ENCODE measurements at places on chromosomes 12 and 14. TPM values are rescaled to one million over a fixed set of nuclear protein-coding genes. Genes with fewer than 3 reads are reported as not detected.

DNA sequence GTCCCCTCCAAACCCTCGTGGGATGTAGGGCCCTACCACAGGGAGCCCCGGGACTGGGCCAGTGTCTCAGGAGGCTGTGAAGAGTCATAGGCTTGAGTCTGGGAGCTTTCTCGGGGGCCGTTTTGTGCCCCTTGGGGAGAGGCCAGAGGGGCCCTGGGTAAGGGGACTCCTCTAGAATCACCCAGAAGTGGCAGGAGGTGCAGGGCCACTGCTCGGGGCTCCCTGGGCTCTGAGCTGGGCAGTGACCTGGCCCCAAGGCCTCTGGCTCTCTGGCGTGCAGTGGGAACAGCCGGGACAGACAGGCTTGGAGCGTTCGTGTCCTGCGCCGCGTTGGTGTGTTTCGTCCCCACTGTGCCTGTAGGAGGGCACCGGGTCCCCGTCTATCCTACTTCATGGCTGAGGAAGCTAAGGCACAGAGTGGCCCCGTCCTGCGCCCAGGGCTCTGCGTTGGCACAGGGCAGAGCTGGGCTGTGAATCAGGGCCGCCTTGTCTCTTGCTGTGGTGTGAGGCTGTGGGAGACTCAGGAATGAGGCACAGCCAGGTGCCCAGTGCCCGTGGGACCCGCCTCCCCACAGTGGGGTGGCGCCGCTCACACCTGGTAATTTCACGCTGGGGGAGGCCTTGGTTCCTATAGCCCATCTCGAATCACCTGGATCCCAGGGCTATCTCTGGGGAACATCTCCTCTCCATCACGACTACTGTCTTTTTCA lies 23.8 kb upstream of the KIF26A start:
- DNase-seq, result peak; percentile 53

DNA sequence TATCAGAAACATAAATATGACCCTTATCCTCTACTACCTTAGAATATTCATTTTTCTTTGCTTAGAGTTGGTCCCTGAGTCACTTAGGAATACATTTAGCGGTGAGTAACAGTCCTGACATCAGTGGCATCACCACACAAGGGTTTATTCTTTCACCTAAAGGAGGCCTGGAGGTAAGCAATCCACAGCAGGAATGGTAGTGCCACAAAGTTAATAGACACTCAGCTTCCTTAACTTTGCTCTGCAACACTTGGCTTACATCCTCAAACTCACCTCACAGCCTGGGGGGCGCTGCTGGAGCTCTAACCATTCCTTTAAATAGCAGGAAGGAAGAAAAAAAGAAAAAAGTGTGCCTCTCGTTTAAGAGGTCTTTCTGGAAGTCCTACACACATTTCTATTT lies 29.1 kb downstream of the BBOF1 start:
- DNase-seq, result no peak

Gene METTL17
- 56.2 TPM for total RNA-seq

Gene KICS2
- 7.5 TPM for total RNA-seq

GRCh38 chr12:31267966-31268365 lies 58.0 kb downstream of the SINHCAF start:
- DNase-seq, result no peak

Gene COX8C
- total RNA-seq, result not detected
